Fibroblast of lung (primary cell): ENCODE measurements at places on chromosomes 4 and X. TPM values are rescaled to one million over a fixed set of nuclear protein-coding genes. Genes with fewer than 3 reads are reported as not detected.

- DNase-seq, result peak; percentile 77
Measured at GRCh38 chr4:61741327-61742096, 541.4 kb downstream of the ADGRL3 start.

- DNase-seq, result no peak
Measured at GRCh38 chr4:52687696-52688095, 28.6 kb upstream of the USP46 start.

- DNase-seq, result no peak
Measured at GRCh38 chrX:48913605-48914366, 2.3 kb upstream of the SLC35A2 start.

DNA sequence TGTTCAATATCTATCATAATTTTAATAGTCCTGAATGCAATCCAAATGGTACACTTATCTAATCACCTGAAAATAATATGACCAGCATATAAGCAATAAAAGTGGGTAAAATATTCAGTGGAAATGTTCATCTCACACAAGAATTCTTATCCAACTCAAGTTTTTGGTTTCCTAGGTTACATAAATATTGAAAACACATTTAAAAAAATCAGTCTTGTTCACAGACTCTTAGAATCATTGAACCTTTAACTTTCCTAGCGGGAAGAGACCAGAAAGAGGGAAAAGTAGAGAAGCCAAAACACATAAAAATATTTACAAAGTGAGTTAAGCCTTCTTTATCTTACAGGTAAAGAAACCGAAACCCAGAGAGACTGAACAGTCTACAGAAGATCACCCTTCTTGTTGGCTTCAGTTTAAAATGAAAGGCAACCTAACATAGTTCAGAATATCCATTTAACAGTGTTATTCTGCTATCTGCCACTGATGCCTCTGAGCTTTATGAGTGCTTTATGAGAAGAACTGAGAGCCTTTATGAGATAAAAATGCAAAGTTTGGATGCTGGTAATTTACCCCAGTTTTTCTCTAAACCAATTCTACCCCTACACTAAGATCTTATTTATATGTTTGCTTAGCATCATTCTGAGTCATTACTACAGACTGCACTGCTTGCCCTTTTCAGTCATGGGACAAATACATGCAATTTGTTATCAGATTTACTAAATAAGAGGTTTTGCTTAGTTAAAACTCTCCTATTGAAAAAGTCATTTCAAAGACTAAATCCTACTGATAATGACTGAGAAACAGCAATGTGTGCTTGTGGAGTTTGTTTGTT, 453.3 kb upstream of the INTU start:
- DNase-seq, result no peak

DNA sequence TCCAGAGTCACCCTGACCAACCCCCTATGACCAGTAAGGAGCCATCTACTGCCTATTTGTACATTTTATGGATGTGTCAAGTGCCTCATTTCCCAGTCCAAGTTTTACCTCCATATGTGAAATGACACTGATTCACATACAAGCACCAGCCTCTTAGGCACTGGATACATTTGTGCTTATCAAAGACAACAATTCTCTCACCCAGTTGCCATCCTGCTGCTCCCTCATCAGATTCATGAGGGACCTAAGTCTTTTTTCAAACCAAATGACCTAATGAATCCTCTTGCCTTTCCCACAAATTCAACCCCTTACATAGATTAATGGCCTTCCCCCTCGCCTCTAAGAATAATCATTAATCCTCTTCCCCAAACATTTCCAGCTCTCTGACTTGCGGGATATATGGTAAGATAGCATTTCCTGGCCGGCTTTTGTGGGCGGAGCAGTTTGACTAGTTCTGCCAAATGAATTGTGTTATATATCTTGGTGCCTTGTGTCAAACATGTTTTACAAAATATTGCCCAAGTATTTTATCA, 233.9 kb downstream of the ARAP2 start:
- DNase-seq, result no peak

DNA sequence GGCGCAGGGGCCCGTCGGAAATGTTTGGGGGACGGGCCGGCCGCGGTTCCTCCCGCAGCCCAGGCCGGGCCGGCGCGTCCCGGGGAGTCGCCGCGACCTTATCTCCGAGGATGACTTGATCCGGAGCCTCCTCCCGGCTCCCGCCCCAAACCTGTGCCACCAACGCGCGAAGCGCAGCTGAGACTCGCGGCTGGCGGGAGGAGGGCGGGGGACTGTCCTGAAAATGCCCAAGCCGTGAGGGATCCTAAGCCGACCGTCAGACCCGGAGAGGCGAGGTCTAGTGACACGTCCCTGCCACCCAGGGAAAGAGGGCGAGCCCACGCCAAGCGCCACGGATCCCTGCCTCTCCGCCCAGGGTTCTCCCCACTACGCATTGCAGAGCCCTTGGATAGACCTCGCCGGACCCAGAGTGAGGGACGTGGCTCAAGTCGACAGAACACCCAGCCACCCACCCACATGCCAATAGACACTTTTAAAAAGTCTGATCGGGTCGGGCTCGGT, 26.9 kb downstream of the UTP14A start:
- no peak for DNase-seq

GRCh38 chrX:137652086-137652485, 86.2 kb downstream of the ZIC3 start:
- no peak for DNase-seq

- DNase-seq, result no peak
Measured at GRCh38 chrX:69357317-69357716, 146.8 kb upstream of the NALF2 start.

The TEX13C gene
- total RNA-seq, result not detected in 2 replicates

DNA sequence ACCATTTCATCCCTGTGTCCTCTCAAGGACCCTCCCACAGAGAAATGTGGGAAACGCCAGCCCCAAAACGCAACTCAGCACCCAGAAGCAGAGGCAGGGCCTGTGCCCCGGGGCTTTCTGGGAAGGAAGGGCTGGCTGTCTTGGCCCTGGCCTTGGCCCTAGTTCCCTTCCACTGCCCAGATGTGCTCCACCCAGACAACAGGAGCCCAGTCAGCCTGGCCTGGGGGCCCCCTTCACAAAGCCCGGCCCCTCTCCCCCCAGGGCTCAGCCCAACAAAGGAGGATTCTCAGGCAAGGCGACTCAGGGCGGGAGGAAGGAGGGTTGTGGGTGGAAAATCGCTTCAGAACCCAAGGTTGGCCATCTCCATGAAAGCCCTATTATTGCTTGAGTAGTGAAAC, 82.5 kb downstream of the PJA1 start:
- DNase-seq, result no peak

DNA sequence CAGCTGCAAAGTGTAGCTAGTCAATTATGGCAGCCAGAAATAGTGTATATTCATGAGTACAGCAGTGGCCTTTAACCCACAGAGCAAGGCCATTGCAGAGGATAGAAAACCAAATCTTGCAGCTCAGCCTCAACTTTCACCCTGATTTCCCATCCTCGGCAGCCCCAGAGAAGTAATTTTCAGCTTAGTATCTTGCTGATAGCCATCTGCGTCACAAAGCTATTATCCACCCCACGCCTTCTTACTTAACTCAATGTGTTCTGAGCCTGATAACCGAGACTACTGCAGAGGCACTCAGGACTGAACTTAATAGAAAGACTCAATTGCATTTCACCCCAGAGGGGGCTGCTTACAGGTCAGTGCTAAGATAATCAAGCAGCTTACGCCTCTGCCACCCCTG, 174.5 kb upstream of the MAOA start:
- DNase-seq, result no peak

GRCh38 chr4:89765966-89766365, 71.0 kb downstream of the SNCA start:
- peak; percentile 92 for DNase-seq

DNA sequence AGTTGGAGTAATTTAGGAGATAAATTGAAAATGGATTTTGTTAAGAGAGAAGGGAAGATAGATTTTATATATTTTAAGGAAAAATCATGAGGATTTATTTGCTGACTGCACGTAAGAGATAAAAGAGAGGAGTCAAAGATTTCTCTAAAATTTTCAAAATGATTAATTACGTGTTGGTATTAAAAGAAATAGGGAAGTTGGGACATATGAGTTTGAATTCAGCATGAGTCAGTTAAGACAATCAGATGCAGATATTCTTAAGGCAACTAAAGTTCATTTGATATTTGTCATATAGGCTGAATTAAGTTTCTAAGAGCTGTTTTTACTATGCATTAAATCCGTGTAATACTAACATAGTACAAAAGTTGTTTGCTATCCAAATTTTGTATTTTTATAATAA, 46.9 kb downstream of the TET2 start:
- DNase-seq, result no peak

- no peak for DNase-seq
Measured at GRCh38 chrX:57977992-57978391, 67.7 kb upstream of the ZXDA start.

DNA sequence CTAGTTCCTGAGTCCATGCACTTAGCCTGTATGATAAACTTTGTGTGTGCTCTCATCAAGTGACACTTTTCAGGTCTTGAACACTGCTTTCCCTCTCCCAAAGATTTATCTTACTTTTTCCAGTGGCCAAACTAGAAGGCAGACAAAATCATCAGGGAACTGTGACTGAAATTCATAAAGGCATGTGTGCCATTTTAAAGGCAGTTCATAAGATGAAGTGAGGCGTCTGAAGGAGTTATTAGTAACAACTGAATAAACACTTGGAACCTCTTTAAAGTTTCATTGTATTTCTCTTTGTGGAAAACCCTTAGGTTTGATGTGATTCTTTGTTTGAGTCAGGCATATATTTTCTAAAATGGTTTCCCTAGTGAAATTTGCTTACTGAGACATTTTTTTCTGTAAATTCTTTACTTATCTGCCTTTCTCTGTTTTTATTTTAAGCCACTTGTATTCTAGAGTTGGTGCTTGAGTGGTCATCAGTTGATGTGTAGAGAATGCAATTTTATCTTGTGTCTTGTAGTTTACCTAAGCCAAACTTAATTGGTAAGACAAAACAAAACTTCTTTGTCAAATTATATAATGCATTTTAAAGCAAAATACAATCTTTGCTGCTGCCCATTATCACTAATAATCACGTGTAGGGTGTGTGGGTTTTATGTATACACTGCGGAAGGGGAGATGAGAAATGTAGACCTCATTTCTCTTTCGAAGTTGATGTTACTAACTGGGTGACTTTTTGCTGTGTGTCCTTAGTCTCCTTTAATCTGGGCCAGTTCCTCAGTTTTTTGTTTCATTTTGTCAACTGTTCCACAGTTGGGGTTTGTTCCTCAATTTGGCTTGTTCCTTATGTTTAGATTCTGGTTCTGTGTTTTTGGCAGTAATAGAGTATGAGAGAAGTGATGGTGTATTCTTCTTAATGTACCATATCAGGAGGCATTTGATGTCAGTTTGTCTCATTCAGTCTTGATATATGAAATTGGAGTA, 56.8 kb downstream of the RBPJ start:
- DNase-seq, result no peak
